ENCODE measurements at places on chromosomes 11 and 22.

DNA sequence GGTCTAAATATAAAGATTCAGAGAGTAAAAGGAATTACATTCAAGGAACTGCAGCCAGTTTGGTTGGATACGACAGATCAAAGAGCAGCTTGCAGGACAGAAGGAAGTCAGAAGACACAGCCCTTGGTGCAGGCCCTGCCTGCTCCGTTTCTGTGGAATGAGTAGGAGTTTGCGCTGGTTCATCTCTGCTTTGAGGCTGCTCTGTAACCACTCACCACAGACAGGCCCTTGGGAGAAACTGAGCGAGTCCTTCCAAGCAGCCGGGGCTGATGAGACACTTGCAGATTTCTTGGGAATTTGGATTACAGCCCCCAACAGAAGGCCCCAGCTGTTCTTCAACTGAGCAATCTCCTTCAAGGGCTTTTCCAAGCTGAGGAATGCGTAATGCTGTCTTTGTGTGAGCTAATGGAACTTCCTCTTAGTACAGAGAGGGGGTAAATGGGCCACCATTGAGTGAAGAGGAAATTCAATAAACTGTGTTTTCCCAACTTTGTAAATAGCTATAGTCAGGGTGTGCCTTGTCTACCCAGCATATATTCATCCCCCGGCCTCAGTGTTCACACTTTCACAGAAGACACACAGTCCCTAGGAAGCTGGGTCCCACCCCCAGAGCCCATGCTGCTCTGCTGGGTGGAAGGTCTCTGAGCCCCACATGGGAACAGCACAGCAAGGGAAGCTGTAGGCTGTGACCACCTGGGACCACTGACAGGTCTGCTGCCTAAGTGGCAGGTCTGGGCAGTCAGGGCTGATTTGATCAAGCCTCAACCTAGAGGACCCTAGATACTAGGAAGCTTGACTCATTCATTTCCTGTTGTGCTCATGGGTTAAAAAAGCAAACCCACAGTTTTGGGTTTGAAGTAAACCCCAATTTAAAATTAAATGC, 16.6 kb downstream of the IL10RA start:
- H3K27me3 ChIP-seq, result no peaks in the 10 kb centered on the region
- peaks cover 100% of the 10 kb centered on the region for H3K4me1 ChIP-seq
- DNase-seq, result peak; percentile 90
- peak overlapping the region; percentile 56 for H3K4me3 ChIP-seq
- H3K27ac ChIP-seq, result peak overlapping the region; percentile 99

DNA sequence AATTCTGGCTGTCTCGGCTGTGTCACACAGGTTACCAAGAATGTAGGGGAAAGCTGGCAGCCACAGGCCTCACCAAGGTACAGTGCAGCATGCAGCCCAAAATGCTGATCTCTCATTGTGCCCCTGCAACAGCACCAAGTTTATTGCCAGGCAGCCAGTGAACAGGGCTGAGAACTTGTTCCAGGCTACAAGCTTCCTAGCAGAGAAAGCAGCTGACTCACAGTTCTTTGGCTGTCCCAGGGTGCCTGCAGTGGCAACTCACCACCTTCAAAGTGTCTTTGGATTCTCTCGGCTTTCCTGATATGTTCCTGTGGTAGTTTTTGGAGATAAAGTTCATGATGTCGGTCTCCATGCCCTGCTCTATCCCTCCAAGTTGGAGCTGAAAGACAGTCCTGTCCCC, 719.1 kb upstream of the ANO3 start:
- no peak overlapping the region for H3K27ac ChIP-seq
- no peak for DNase-seq
- no peaks in the 10 kb centered on the region for H3K4me1 ChIP-seq

DNA sequence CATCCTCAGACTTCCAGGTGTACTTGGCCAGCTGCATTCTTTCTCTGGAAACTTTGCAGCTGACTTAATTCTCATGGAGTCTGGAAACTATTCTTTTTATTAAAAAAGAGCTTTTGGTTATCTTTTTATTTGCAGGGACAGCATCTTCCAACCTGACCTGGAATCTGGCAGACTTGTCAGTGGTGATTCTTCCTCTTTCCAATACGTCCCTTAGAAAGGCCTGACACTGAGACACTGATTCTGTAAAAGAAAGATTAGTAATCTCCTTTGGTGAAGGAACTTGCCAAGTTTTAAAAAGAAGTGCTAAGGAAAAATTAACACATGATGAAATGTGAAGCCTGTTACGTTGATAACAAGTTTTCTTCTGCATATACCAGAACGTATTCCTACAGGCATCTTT, 440.9 kb upstream of the RAG2 start:
- no peaks in the 10 kb centered on the region for H3K27me3 ChIP-seq
- no peak for DNase-seq
- no peak overlapping the region for H3K27ac ChIP-seq
- no peak overlapping the region for H3K4me3 ChIP-seq
- no peaks in the 10 kb centered on the region for H3K4me1 ChIP-seq
- H3K36me3 ChIP-seq, result no peaks in the 10 kb centered on the region

DNA sequence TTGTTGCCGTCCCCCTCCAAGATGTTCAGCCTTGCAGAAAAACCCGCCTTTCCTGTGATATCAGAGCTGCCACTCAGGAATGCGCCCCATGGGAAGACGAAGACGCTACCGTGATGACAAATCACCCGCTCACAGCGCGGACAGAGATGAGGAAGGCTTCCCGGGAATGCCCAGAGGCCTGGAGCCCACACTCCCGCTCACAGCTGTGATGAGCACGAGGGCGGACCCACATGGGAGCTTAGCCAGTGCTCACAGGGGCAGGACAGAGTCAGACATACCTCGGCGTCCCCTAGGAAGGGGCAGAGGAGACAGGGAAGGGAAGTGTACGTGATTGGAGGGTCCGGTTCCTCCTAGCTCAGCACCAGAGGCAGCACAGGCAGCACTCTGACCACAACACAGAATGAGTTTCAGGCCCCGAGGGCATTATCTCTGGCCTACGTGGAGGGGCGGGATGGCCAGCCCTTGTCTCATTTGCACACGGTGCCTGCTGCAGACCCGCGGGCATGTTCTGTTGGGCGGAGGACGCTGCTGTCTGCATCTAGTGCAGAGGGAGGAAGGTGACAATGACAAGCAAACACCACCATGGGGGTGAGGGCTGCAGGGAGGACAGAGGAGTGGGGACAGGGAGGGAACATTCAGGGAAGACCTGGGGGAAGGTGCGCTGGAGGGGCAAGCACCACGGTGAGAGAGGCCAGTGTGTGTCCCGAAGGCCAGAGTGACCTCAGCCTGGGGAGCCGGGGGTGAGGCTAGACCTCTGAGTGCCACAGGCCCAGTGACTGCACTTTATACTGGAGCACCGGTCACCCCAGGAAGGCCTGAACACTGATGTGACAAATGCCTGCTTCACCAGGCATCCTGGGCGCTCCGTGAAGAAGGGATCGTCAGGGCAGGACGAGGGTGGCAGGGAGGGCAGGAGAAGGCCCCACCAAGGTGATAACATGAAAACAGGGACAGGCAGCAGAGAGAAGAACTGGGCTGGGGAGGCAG, 79.6 kb downstream of the CELSR1 start:
- no peak for DNase-seq
- H3K27ac ChIP-seq, result no peak overlapping the region
- peaks cover 5% of the 10 kb centered on the region for H3K27me3 ChIP-seq
- H3K4me3 ChIP-seq, result no peak overlapping the region
- H3K36me3 ChIP-seq, result no peaks in the 10 kb centered on the region

DNA sequence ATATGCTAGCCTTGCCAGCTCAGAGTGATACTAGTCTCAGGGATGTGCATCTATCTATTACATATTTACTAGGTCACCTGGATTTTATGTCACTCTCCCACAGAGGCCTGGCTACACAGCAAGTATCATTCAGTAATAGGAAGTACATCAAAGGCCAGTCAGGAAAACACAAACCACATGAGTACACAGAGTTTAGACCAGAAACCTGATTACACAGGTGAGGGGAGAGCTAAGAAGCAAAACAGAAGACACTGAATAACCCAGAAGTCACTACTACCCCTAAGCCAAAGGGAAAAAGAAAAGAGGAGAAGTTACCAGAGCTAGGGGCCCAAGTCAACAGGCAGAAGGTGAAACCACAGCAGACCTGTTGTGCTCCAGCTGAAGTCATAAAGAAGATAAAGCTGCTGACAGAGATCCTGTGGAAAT, 13.3 kb downstream of the LPXN start:
- H3K27ac ChIP-seq, result peak overlapping the region; percentile 69
- peaks cover 23% of the 10 kb centered on the region for H3K36me3 ChIP-seq

DNA sequence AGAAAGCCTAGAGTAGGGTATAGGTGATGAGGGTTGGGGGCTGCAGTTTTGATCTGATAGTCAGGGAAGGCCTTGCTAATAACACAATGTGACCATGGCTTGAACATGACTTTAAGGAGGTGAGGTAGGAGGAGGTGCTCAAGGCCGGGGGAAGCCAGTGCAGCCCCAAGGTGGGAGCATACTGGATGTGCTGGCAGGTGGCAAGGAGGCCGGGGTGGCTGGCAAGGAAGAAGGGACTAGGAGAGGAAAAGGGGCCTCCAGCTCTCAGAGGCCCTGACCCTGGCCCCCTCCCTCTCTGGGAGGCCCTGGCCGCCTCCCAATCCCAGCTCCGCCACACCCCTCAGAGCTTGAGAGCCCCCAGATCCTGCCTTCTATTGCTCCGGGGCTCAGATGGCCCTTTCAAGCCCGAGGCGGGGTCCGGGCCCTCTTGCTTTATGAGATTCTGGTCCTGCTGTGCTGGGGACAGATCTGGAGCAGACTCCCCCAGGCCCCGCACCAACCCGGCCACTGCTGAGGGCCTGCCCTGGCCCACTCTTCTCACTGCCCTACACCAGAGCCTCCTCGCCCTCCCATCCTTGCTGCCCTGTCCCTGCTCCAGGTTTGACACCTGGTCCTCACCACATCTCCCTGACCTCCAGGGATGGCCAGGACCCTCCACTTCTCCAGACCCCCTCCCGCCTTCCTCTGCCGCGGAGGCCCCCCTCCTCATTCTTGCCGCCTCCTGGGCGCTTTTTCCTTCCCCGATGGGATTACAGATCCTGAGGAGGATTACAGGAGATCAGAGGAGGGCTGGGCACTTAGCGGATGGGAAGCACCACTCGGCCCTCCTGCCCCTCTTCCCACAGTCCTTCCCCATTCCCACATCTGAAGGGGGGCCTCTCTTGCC, 1.8 kb downstream of the PITPNM1 start:
- DNase-seq, result no peak
- peak overlapping the region; percentile 34 for H3K27ac ChIP-seq
- H3K27me3 ChIP-seq, result no peaks in the 10 kb centered on the region
- peak overlapping the region; percentile 68 for H3K4me3 ChIP-seq
- peaks cover 44% of the 10 kb centered on the region for H3K4me1 ChIP-seq

DNA sequence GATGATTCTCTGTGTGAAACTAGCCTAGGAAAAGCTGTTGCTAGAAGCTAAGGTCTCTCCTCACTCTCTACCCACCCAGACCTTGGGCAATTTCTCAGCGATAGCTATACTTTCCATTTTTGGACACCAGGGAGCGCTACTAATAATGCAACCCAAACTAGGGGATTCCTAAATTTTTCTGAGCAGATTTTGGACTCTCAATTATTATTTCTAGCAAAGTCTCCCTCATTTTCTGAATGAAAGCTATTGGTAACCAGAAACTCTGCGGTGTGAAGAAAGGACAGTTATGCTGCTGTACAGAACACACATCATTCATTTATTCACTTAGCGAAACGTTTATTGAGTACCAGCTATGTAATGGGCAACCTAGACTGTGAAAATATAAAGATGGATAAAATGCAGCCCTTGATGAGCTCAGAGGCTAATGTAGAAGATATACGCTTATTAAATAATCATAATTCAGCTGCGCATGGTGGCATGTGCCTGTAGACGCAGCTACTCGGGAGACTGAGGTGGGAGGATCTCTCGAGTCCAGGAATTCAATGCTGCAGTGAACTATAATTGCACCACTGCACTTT, 6.1 kb upstream of the STIM1 start:
- DNase-seq, result peak; percentile 42
- no peak overlapping the region for H3K4me3 ChIP-seq
- H3K4me1 ChIP-seq, result peaks cover 37% of the 10 kb centered on the region
- H3K27ac ChIP-seq, result peak overlapping the region; percentile 34
- H3K27me3 ChIP-seq, result no peaks in the 10 kb centered on the region

- H3K36me3 ChIP-seq, result peaks cover 4% of the 10 kb centered on the region
- peaks cover 22% of the 10 kb centered on the region for H3K4me1 ChIP-seq
- no peak overlapping the region for H3K27ac ChIP-seq
- H3K27me3 ChIP-seq, result no peaks in the 10 kb centered on the region
Observed at GRCh38 chr11:107860688-107861087, 2.1 kb upstream of the SLC35F2 start.

GRCh38 chr11:66906061-66906733, 49.3 kb downstream of the LRFN4 start:
- no peak overlapping the region for H3K27ac ChIP-seq
- no peaks in the 10 kb centered on the region for H3K27me3 ChIP-seq
- no peak for DNase-seq
- H3K4me1 ChIP-seq, result no peaks in the 10 kb centered on the region
- no peak overlapping the region for H3K4me3 ChIP-seq
- no peaks in the 10 kb centered on the region for H3K36me3 ChIP-seq

GRCh38 chr11:64334764-64335735, 5.0 kb upstream of the CCDC88B start:
- peak; percentile 70 for DNase-seq
- peak overlapping the region; percentile 47 for H3K27ac ChIP-seq
- H3K27me3 ChIP-seq, result no peaks in the 10 kb centered on the region
- H3K4me1 ChIP-seq, result peaks cover 37% of the 10 kb centered on the region
- H3K36me3 ChIP-seq, result peaks cover 16% of the 10 kb centered on the region

- no peak within 1 kb of the TSS for H3K27ac ChIP-seq
- H3K27me3 ChIP-seq, result peaks cover 24% of the 10 kb centered on the region
- no peak within 1 kb of the TSS for H3K4me3 ChIP-seq
- H3K4me1 ChIP-seq, result peaks cover 4% of the 10 kb centered on the region
- no peak for DNase-seq
Observed at GRCh38 chr11:71582309-71582895, at the start of gene KRTAP5-11. TSS of gene KRTAP5-11 (minus strand) at chr11:71582875. CDS start at chr11:71582837, 38 bp downstream.

DNA sequence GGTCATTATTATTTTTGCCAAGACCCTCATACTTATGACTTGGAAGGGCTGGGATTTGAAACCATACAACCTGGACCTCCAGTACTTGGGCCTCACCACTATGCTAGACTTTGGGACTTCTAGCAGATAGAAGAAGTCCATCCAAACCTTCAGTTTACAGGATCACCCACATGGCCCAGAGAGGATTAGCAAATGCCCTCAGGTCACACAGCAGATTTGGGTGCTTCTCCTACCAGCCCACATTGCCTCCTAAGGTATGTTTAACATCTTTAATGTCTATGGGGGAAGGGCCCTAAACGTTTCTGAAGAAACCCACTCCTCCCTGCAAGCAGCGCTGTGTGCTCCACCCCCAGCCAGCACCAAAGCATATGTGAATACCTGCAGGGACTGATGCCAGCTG, 17.5 kb upstream of the GCAT start:
- no peak for DNase-seq
- peaks cover 2% of the 10 kb centered on the region for H3K27me3 ChIP-seq
- H3K27ac ChIP-seq, result no peak overlapping the region
- no peak overlapping the region for H3K4me3 ChIP-seq
- no peaks in the 10 kb centered on the region for H3K36me3 ChIP-seq

- no peaks in the 10 kb centered on the region for H3K36me3 ChIP-seq
- no peaks in the 10 kb centered on the region for H3K27me3 ChIP-seq
- H3K4me3 ChIP-seq, result no peak overlapping the region
- H3K27ac ChIP-seq, result no peak overlapping the region
- H3K4me1 ChIP-seq, result peaks cover 4% of the 10 kb centered on the region
Observed at GRCh38 chr11:11308249-11308648, 44.8 kb downstream of the CSNK2A3 start.

GRCh38 chr11:76559346-76559745, 111.2 kb downstream of the LRRC32 start:
- H3K36me3 ChIP-seq, result no peaks in the 10 kb centered on the region
- peaks cover 34% of the 10 kb centered on the region for H3K4me1 ChIP-seq
- H3K27ac ChIP-seq, result peak overlapping the region; percentile 74
- peaks cover 10% of the 10 kb centered on the region for H3K27me3 ChIP-seq
- H3K4me3 ChIP-seq, result no peak overlapping the region
- no peak for DNase-seq
